ENCODE measurements at places on chromosomes 2 and 18.

DNA sequence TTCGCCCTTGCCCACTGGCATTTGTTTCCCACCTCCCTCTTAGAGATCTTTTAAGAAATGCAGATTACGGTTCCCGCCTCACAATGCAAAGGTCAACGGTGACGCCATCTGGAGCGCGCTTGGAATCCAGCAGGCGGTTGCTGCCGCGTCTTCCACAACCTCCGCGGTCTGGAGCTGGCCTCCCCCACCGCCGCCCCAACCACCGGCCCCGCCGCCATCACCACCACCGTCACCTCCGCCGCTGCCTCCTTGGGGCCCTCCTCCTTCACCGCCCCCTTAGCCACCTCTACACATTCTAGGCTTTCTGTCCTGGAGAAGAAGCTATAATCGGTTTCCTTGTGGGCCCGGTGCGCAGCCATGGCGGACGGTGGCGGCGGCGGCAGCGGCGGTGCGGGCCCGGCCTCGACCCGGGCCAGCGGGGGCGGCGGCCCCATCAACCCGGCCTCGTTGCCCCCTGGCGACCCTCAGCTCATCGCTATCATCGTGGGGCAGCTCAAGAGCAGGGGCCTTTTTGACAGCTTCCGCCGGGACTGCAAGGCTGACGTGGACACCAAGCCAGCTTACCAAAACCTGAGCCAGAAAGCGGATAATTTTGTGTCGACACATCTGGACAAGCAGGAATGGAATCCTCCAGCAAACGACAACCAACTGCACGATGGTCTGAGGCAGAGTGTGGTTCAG, at the start of gene BOD1L2:
TSS of gene BOD1L2 (plus strand) at position 132 of the 681 bp plus-strand sequence. CDS start at position 358, 226 bp downstream.
- DNase-seq: no peak

GRCh38 chr2:84857566-84857965, 23.3 kb downstream of the TRABD2A start:
- DNase-seq: no peak

DNA sequence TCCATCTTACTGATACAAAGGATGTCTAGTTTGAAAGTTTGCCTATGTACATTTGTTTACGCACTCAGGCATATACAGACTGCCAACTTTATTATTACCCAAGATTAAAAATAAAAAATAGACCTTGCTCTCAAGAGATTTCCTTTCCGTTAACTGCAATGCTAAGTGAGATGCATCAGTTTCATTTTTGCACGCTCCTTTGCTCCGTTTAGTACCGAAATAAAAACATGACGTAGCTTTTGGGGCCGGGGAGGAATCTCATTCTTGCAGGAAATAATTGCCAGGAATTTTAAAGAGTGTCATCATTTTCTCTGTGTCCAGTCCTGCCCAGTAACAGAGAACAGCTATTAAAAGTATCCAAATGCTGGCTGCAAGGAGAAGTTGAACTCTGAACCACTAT, 169.5 kb downstream of the SLC8A1 start:
- no peak for DNase-seq

GRCh38 chr2:187499941-187500532, 52.0 kb upstream of the CALCRL start:
- peak; percentile 35 for DNase-seq

GRCh38 chr2:20565623-20566236, 85.2 kb downstream of the HS1BP3 start:
- DNase-seq: no peak

DNA sequence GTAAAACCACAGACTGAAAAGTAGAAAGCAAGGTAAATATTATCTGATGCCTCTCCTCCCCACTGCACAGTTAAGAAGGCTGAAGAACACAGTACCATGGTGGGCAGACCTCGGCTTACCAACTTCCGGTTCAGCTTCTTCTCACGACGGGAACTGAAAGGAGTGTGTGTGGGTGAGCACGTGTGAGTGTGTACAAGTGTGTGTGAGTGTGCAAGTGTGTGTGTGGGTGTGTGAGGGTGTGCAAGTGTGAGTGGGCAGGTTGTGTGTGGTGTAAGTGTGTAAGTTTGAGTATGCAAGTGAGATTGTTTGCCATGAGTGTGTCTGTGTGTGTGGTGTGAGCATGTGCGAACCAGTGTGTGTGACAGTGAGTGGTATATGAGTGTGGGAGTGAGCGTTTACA, 103.5 kb downstream of the ADD2 start:
- DNase-seq: no peak

DNA sequence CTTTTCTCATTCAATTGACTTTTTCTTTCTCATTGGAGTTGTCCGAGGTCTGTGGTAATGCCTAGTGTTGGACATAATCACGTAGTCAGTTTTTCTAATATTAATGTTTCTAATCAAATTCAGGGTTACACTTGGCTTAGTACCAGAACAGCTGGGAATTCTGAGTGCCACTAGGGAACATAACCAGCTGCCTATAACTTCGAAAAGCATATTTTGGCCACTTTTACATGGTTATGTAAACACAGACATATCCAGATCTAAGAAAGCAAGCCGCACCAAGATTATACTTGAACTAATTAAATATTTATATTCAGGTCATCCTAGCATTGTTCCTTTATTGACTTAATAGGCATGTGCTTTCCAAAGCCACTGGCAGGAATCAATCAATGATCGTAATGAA, 91.1 kb upstream of the ARHGAP28 start:
- DNase-seq: no peak

DNA sequence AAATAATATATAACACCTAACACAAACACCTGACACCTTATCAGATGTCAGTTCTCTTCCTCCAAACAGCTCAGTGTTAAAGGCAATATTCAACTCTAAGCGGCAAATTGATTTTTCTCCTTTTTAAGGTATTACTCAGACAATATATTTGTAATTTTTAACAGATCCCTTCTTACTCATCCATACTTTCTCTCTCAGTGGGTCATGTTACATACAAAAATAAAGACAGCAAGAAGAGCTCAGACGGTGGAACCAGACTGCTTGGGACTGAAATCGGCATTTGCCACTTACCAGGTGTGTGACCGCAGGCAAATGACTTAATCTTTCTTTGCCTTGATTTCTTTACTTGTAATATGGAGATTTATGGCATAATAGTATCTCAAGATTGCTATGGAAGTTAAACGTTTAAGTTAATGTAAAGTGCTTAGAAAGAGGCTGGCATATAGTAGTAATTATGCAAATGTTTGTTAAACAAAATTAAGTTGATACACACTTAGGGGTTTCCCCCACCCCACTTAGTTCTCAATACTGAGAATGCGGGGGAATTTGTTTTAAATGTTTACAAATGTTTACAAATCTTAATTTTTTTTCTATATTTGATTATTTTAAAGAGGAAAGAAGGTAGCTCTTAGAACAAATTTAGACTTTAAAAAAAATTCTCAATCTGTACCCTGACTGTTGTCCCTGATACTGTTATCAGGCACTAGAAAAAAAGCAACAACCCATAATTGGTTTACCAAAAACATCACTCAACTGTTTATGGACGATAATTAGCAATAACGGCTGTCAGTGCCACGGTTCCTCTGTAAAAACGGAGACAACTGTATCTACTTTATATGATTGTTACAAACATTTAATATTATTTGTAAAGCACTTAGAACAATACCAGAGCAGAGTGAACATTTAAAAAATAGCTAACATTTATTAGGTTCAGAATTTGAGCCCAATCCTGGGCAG, 25.6 kb downstream of the MAP3K2 start:
- no peak for DNase-seq

DNA sequence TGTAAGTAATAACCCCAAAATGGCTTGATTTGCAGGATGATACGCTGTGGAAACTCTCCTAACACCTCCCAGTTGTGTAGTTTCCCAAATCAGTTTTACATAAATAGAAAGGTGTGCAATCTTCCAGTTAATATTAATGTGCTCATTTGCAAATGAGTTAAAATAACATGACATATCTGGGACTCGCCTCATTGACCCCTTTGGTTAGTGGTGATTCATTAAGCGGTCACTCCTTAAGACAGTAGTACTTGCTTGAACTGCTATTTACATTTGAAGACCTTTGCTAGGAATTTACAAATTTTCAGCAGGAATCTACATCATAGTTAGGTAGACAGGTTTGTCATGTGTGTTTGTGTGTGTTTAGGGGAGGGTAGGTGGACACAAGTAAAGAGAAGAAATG, 1367.7 kb upstream of the CELF4 start:
- DNase-seq: no peak

DNA sequence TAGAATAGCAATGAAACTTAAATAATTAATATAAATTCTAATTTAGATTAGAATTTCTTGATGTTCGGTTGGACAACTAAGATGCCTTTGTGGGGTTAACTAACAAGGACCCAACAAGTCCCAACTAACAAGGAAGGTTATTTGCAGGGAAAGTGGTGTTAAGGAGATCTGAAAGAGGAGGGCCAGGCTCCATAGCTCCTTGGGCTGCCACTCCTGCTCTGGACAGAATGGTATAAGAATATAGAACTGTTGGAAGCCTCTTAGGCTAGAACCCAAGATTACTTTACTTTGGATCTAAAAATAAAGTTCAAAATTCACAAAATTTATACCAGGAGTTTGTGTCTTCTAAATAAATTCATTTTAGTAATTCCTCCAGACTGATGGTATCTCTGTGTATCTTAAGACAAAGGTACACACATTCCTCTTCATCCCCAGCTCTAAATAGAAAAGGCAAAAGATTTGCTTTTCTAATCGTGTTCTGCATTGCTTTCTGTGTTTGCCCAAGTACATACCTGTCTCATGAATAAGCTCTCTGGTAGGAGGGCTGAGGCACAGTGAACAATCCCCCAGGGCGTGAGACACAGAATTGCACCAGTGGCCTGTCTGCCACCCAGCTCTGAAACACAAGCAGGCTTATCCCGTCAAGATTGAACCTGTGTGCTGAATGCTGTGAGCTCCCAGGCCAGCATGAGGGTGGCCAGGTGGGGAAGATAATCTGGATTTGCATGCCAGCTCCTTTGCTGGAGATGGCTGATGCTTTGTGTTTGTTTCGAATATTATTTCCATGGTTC, 176.0 kb downstream of the ACKR3 start:
- no peak for DNase-seq

DNA sequence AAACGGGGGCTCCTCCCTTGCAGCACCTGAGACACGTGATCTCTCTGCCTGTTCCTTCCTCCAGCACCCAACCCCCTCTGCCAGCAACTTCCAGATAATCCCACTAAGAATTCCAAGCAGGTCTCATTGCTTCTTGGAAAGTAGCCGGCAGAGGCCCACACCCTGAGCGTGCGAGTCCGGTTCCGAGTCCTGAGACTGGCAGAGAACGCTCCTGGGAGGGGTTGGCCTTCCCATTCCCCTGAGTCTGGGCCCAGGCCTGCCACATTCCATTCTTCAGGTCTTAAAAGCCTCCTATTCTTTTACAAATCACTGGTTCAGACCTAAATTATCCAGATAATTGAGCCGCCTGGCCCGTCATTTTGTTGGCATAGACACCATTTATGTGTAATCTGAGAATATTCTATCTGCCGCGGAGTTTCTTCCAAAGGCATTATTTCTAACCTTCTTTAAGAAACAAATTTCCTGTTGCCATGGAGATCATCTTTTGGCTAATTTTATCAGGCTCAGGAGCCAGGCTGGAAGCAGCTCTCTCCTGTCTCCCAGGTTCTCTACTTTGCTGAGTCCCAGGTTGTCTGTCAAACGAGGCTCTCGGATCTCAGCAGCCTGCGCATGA, 165.4 kb downstream of the MYCN start:
- DNase-seq: no peak
